ENCODE measurements at places on chromosomes 2 and 18.

DNA sequence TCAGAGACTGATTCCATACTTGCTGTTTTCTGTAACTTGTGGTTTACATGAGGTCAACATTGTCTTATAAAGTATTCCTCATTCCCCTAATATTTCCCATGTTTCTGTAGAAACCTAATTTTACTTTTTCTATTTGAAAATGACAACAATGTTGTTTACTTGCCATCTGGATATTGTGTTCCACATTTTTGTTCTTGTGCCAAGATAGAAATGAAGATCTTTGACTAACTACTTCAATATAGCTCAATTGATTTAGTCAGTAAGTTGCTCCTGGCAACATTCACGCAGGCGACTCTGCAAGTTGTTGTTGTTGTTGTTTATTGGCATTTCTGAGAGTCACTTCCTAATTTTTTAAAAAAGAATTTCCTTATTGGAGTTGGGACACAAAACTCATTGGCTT is 69.5 kb downstream of the CAVIN2 start:
- no peak for DNase-seq

- DNase-seq: no peak
Observed at GRCh38 chr2:214311031-214311533, 99.8 kb upstream of the VWC2L start.

- no peak for DNase-seq
Observed at GRCh38 chr2:73588177-73588576, 54.0 kb downstream of the NAT8 start.

- peak; percentile 53 for DNase-seq
Observed at GRCh38 chr2:42829671-42830440, 37.5 kb upstream of the HAAO start.

DNA sequence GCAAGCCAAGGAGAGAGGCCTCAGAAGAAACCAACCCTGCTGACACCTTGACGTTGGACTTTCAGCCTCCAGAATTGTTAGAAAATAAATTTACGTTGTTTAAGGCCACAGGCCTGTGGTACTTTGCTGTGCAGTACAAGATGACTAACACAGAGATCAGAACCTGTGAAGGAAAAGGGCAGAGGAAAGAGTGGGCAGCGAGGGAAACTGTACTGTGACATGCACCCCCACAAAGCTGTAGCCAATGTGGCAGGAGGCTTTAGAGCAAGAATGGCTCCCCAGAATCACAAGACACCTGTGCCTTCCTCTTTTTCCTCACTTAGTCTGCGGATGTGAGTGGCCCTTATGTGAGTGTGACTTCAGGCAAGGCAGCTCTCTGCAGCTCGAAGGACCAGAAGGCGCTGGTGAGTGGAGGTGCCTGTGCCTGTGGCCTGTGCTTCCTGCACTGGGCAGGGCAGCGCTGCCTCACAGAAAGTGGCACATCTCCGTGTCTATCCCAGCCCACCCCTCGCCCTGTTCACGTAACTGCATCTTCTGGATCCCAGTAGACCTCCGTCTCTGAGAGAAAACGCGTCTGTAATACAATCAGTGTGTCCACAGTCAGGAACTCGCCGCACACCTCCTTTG is 89.5 kb downstream of the MRPS9 start:
- no peak for DNase-seq

DNA sequence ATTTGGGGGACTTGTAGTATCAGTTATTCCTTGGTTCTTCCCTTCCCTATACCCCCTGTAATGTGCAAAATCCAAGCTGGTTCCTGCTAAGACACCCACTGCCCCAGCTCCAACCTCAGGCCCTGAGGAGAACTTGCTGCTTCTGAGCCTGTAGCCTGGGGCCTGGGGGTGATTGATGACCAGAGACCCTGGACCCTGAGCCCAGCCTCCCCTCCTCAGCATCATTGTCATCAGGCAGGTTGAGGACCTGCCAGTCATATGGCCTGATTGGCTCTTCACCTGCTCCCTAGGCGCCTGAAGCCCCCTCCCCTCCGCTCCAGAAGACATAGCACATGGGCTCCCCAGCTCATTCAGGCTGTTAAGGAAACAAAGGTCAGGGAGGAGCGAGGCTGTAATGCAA is 73.8 kb upstream of the YWHAQ start:
- DNase-seq: no peak

- DNase-seq: no peak
Observed at GRCh38 chr18:13574355-13574754, 152.0 kb downstream of the FAM210A start.

DNA sequence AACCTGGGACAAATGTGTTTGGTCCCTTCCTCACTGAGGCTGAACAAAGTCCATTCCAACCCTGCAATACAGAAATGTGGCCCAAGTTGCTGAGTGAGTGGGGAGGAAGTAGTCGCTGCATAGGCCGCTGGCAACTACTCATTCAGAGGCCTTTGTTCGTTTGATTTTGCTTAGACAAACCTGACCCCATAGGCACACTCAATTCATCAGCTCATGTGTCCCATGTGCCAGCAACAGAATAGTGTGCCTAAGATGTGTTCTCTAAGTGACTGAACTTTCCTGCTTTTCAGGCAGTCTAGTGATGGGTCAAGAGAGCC is 23.0 kb downstream of the PTPN18 start:
- no peak for DNase-seq

DNA sequence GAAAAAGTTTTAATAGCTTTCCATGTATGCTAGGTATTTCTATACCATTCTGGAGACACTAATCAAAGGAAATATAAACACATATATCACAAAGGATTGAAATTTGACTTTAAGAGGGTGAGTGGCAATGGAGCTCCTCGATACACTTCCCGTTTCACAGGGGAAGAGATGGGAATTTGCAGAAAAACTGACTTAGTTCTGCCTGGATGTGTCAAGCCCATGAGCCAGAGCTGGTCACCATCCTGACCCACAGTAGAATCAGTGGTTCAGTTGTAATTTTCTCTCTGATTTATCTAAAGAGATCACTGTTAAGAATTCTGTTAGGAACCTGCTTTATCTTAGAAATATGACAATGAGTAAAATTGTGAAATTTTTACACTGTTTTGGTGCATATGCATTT is 34.2 kb downstream of the PLCL1 start:
- no peak for DNase-seq

- no peak for DNase-seq
Observed at GRCh38 chr2:212991120-212991519, 160.3 kb downstream of the IKZF2 start.

- no peak for DNase-seq
Observed at GRCh38 chr18:55446996-55447671, 140.9 kb downstream of the TCF4 start.

GRCh38 chr2:44077942-44078511 is 82.2 kb upstream of the LRPPRC start:
- no peak for DNase-seq

DNA sequence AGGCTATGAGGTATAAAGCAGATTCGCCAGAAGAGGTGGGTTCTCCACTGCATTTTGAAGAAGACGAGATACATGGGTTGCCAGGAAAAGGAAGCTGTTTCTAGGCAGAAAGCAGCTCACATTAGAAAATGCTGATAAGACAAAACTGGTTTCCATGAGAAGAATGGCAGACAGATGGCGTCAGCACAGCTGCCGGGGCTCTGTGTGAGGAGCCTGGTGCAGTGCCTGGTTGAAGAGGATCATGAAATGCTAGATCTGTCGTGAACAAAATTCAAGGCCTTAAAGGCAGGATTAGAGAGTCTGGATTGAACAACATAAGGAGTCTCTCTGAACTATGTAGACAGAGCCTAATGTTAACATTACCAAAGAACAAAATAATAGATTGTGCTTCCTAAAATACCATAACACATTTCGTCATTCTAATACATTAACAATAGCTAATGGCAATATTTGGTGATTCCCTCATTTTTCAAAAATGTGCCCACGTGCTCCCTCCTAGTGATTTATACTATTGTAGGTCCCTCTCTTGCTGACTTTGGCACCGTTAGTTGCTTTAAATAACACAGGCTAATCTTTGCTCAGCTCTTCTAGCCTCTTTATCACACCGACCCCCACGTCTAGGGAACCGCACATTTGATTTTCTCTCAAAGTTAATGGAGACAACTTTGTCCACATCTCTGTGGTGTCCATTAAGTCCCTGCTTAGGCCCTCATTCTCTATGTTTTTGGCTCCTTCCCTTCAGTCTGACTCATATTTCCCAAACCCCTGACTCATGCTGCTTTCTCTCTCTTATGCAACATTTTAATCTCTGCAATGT is 38.2 kb downstream of the EFEMP1 start:
- peak; percentile 16 for DNase-seq

- peak; percentile 48 for DNase-seq
Observed at GRCh38 chr18:3457261-3457724, 7.3 kb downstream of the TGIF1 start.

GRCh38 chr2:127486247-127487058 is 39.8 kb downstream of the IWS1 start:
- no peak for DNase-seq

DNA sequence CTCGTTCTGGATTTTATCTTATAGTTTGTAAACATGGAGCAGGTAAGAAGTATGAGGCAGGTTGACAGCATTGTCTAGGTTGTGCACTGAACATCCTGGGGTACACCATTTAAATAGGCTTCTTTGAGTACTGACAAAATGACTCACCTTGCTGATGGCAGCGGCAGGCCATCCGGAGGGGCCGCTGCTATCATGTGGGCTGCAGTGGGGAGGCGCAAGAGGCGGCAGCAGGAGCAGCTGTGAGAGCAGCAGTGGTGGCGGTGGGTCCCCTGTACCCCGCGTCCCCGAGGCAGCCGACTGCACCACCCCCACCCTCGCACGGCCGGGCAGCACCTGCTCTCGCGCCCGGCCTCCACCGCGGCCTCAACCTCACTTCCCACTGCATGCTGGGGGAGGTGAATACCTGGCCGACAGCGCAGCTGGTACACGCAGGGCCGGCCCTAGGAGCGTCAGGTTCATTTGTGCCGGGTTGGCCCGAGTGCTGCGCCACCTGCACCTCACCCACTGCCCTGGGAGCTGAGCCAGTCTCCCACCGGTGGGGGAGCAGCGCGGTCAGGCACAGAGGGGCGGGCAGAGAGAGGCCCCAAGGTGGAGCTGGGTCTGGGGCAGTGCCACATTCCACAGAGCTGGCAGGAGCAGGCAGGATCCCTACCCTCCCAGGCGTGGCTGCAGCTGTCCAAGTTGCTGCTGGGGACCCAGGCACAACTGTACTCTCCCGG is 154.5 kb upstream of the RBMS1 start:
- DNase-seq: peak; percentile 24

- DNase-seq: no peak
Observed at GRCh38 chr18:47323158-47323557, 71.7 kb upstream of the SKOR2 start.

GRCh38 chr2:181235683-181236459 is 221.3 kb upstream of the ITGA4 start:
- DNase-seq: no peak

GRCh38 chr2:1538663-1539062 is 125.4 kb downstream of the TPO start:
- peak; percentile 19 for DNase-seq

GRCh38 chr18:24219561-24220317 is 80.9 kb downstream of the CABYR start:
- no peak for DNase-seq

DNA sequence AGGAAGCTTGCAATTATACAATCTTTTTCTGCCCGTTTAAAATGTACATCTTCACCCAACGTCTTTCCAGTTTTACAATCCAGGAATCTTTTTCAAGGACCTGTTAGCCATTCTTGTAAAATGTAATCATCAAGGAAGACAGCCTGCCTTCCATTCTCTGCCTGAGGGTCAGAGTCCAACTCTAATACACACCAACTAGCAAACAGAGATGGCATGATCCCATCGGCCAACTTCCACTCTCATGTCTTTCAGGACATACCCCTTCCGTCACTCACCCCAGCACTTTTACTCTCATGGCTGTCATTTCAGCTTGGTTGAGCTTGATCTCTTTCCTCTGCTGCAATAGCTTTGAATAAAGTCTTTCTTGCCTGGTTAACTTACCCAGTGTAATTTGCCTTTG is 172.5 kb upstream of the NETO1 start:
- DNase-seq: no peak

DNA sequence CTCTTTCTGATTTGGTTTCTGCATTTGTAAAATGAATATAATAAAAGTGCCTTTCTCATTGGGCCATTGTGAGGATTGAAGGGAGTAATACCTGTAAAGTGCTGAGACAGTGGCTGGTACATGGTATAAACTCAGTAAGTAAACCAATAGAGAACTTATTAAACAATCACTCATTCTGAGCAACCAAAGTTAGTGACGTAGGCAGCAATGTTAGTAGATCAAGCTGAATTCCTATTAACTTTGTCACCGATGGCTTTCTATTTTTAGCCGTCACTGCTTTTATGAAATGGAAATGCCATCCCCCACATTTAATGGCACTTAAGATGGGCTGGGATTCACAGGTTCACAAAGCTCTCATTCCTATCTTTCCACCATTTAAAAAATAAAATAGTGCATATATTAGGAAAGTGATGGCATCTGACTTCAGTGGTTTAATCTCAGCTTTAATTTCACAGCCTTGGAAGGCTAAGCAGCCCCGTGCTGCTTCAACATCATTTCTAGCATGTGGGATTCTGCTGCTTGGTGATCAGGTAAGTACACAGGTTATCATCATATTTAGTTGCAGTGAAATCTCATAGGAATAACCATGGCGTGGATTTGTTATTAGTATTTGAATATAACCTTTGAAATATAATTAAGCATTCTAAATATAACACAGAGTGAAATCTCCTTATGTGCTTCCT is 17.6 kb upstream of the PPP4R1 start:
- no peak for DNase-seq

GRCh38 chr18:55381277-55381676 is 206.7 kb downstream of the TCF4 start:
- DNase-seq: no peak

- no peak for DNase-seq
Observed at GRCh38 chr2:195820867-195821565, 164.0 kb downstream of the SLC39A10 start.

DNA sequence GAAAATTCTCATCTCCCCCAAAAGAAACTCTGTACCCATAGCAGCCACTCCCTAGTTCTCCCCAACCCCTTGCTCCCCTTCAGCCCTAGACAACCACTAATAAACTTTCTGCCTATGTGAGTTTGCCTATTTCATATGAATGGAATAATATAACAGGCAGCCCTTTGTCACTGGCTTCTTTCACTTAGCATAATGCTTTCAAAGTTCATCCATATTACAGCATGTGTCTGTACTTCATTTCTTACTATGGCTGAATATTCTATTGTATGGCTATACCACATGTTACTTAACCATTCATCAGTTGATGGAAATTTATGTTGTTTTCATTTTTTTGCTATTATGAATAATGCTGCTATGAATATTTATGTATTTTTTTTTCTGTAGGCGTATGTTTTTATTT is 442.9 kb downstream of the SLC4A3 start:
- DNase-seq: no peak

GRCh38 chr18:9697121-9697520 is 11.0 kb upstream of the RAB31 start:
- DNase-seq: no peak

- DNase-seq: no peak
Observed at GRCh38 chr2:18218160-18218933, 339.9 kb downstream of the KCNS3 start.

DNA sequence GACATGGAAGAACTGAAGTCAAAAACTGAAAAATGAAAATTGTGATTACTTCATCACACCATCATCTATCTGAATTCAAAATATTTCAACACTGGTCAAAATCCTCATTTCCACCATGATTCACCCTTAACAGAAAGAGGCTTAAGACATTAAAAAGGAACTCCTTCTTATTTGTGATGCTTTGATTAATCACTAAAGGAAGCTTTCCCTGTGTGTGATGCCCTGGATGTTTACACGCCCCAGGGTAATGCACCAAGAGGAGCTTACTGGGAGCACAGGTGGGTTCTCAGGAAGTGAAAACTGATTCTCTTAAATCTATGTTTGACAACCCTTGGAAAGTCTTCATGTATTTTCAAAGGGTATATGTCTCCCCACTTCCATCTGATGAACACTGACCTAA is 11.5 kb downstream of the GRB14 start:
- no peak for DNase-seq

- peak; percentile 7 for DNase-seq
Observed at GRCh38 chr2:176818617-176819016, 394.0 kb upstream of the HNRNPA3 start.
